NCI-H1694 treated with DMSO at 0.1 percent for 48 hours (cell line): ENCODE measurements at places on chromosomes 12 and 14.
A peak's percentile ranks its signal among the peaks of the same experiment; 100 is the strongest.

DNA sequence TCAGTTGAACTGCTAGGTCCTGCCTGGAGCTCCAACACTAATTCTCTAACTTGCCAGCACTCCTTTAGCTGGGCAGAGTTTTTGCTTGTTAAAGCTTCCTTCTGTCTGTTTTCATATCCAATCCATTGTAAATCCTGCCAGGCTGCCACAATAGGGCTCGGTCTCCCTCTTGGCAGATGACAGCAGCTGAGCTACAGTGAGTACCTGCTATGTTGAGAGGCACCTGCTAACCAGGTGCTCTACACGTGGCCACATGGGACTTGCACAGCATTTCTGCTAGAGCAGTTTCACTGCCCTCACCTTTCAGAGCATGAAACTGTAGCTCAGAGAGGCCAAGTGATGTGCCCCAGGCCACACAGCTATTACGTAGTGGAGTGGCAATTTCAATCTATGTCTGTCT lies 106.6 kb upstream of the NOS1 start:
- DNase-seq: no peak

DNA sequence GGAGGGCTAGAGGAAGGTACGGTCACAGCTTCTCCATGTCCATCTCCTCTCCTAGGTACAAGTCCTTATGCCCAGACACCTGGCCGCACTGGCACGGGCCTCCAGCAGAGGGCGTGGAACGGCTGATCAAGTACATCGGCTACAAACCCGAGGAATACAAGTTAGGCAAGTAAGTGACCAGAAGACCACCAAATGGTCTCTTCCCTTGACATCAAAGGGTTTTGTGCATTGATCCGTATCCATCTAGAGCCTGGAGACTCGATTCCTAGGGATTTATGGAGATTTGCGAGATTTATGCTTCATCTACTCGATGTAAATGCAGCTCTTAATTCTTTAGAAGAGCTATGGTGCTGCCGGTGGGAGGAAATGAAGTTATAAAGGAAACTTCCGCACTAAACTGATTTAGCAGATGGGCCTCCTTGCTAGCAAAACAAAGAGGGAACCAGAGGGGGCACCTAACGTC lies 44.2 kb downstream of the KCTD10 start:
- peak; percentile 38 for DNase-seq

GRCh38 chr14:79419571-79420327 lies 791.6 kb downstream of the DIO2 start:
- no peak for DNase-seq

GRCh38 chr14:56092763-56093162 lies 25.4 kb upstream of the PELI2 start:
- DNase-seq: no peak

DNA sequence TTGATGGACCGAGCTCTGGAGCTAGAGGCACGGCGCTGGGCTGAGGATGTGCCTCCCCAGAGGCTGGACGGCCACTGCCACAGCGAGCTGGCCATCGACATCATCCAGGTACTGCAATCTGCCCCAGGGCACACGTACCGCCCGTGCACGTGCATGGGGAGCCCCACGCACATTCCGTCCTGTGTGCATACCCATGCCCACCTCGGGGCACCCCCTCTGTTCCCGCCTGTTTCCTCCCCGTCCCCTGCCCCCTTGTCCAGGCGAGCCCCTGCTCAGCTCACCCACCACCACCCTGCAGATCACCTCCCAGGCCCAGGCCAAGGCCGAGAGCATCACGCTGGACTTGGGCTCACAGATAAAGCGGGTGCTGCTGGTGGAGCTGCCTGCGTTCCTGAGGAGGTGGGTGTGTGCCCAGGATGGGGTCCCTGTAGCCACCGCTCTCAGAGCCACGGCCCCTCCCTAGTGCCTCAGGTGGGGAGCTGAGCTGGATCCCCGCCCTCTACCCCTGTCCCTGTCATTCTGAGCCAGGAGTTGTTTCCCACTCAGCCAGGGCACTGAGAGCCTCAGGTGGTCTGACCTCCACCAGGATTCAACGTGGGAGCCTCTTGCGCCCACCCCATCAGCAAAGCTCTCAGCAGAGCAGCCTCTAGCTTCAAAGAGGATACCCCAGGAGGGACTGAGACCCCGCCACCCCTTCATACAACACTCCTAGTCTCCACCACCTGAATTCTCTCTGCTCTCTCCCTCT lies 6.9 kb downstream of the TNFAIP2 start:
- no peak for DNase-seq

GRCh38 chr14:104820669-104821228 lies 19.8 kb downstream of the ZBTB42 start:
- peak; percentile 84 for DNase-seq

DNA sequence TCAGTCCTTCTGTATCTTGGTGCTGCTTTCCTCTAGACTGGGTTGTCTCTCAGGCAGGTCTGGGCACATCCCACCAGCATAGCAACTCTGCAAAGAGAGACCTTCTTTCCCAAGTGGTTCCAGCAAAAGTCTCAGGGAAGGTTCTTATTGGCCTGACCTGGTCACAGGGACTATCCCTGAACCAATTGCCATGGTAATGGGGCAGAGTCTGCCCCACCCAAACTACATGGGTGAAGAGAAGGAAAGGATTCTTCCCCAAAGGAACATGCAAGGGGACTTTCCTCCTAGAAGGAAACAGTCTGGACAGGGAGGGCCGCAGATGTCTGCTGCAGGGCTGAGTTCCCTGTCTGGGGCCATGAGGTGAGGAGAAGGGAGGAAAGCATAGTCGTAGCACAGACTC lies 122.2 kb upstream of the NCOR2 start:
- DNase-seq: no peak

- peak; percentile 83 for DNase-seq
These were observed 89.5 kb upstream of the MANSC4 start for GRCh38 chr12:27869567-27869966.

DNA sequence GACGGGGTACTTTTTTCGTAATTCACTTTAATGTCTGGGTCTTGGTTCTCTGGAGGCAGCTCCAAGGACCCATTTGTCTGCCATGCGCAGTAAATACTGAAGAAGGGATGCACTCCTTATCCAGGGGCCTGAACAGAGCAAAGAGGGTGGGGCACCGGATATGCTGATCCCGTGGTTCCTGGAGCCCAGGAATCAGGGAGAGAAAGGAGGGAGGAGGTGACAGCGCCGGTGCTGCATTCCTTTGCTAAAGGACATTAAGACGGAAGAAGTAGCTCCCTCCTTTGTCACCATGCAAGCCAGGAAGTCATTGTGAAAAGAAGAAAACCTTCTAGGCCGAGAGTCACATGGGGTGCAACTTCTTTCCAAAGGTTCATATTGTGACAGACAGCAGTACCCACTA lies 1057.7 kb downstream of the VRK1 start:
- no peak for DNase-seq

DNA sequence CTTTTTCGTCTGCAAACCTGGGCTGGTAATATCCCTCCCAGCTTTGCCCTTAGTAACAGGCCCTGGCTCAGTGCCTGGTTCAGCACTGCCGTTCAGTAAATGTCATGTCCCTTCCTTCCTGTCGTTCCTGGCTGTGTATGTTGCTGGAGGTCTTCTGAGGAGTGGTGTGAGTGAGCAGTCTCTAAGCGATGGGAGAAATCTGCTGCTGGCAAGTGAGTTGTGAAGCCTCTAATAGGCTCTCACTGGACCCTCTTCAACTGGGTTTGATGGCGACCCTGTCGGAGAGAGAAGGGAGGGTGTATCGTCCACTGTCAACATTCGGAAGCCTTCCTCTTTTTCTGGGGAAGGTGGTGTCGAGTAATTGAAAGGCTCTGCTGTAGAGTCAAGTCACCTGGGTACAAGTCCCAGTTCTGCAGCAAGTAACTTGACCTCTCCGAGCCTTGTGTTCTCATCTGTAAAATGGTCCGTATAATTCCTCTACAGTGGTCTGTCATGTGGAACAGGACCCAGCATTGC lies 62.8 kb downstream of the HRK start:
- no peak for DNase-seq

GRCh38 chr12:99393763-99394162 lies 253.8 kb upstream of the GARIN6 start:
- DNase-seq: no peak

GRCh38 chr14:63404906-63405305 lies 86.2 kb upstream of the GPHB5 start:
- DNase-seq: no peak

- DNase-seq: no peak
These were observed 130.7 kb upstream of the HIF1A start for GRCh38 chr14:61564618-61565091.

DNA sequence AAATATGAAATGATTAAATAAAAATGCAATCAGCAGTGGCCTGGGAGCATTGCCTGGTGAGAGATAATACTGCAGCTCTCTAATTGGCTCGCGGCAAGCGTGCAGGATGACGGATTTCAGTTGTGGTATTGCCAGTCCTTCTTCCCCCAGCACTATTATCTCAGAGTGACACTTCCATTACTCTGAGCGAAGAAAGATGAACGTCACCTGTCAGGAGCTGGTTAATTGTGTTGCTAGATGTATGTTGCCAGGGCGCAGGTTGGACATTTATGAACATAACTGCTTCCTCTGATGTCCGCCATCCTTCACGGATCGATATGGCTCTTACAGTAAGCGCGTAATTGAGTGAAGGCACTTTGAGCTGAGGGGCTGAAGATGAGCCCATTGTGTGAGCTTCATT lies 374.9 kb downstream of the PDZRN4 start:
- no peak for DNase-seq

GRCh38 chr14:75204116-75204515 lies 27.7 kb upstream of the TMED10 start:
- DNase-seq: no peak

DNA sequence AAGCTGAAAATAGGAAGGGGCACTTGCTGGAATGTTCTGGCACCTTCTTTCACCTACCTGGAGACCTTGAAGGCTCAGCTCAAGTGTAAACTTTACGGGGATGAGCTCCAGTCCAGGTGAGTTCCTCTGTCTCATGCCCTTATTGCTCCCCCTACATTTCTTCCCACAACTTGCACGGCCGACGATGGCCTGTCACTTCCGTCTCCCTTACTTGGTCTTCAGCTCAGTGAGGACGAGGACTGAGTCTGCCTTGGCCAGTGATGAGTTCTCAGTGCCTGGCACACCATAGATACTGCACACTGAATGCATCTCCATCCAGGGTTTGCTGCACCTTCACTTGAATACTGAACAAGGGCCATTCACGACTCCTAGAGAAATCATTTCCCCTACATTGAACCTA lies 21.4 kb downstream of the ADGRD1 start:
- no peak for DNase-seq

GRCh38 chr12:89537389-89537788 lies 11.5 kb upstream of the POC1B start:
- no peak for DNase-seq

DNA sequence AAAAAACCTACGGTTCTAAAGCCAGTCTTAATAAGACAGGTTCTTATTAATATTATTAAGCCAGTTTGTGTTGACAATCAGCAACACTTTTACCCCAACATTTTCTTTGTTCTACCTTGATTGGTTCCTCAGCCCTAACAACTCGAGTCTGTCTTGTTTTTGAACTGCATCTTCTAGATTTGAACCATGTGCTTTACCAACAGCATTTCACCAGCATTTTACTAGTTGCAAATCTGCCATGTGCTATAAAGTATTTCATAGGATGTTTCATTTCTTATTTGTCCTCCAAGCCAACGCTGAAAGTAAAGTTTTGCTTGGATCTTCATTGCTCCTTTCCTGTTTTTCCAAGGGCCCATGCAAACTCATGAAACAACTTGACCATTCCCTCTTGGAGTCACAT lies 133.4 kb downstream of the ST8SIA1 start:
- DNase-seq: no peak

DNA sequence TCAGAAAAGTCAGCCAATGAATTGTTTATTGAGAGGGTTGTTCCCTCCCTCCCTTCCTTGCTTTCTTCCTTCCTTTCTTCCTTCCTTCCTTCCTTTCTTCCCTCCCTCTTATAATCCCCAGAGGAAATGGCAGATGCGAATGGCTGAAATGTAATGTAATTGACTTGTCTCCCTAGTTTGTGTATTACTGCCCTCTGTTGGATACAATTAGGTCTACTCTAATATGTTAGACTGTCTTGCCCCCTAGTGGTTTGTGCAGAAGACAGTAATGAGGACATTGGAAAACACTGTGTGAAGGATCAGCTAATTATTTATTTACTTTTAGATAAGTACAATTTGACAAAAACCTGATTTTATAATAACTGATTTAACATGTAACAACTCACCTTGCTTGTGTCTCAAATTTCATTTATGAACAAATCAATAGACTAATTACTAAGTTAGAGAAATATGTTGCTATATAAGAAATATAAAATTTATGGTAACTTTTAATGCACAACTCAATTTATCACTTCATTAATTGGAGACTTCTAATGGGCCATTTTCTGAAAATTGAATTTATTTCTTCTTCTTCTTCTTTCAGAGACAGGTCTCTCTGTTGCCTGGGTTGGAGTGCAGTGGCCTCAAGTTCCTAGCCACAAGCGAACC lies 229.8 kb upstream of the LRIG3 start:
- peak; percentile 71 for DNase-seq

GRCh38 chr12:131378861-131379665 lies 331.8 kb upstream of the SFSWAP start:
- no peak for DNase-seq

GRCh38 chr14:84343656-84344055 lies 1186.3 kb upstream of the FLRT2 start:
- no peak for DNase-seq

DNA sequence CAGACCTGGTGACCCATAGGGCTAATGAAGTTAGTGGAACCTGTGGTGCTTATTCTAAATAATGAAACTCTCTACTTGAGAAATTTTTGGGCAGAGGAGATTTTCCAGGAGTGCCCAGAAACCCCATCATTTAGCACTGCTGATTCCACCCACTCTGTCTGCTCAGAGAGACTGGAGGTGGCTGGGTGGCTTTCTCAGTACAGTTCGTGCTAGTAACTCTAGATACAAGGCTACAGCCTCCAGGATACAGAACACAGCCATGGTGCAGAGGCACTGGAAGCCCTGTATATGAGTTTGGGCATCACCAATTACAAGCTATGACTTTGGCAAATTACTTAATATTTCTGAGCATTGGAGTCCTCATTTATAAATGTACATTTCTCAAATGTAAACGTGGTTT lies 32.4 kb downstream of the CCDC177 start:
- DNase-seq: no peak
